Stimulated activated CD4-positive, alpha-beta T cell treated with anti-CD3 and anti-CD28 coated beads, TNF-alpha, amount 100 ng/mL, for 24 hours (primary cell): ENCODE measurements at places on chromosomes 1 and 21.

- DNase-seq = no peak
Observed at GRCh38 chr1:29831500-29832117, 595.3 kb downstream of the PTPRU start.

- DNase-seq = no peak
Observed at GRCh38 chr1:117674521-117675400, 68.9 kb downstream of the TENT5C start.

DNA sequence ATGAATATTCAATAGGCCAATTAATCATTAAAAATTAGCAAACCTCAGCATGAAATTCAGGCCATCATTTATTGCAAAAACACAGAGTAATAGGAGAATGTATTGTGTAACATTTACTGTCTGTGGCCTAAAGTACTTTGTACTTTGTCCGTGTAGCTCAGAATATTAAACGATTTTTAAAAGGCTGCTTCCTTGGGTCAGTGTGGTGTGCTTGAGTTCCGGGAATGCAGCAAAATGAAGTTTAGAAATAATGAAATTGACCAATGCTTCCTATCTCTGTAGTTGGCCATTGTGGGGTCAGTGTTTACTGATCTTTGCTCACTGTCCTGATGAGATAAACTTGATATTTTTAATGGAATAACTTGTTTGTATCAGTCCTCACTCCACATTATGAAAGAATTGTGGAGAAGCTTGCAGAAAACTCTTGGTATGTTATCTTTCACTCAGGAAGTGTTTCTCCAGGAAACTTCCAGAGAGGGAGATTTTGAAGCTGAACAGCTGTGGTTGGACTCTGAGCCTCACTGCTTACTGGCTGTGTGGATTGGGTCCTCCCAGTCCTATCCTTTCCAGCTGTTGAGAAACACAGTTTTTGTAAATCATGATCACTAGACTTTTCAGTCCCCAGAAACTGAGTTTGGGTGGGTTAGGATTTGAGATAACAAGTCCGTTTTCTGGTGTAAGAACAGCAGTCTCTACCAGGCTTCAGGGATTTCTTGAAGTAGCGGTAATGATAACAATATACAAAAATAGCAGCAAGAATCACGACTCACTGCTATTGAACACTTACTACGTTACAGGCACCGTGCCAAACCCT is 19.2 kb upstream of the MTARC1 start:
- DNase-seq = no peak

- DNase-seq = no peak
Observed at GRCh38 chr1:89728381-89728780, 92.5 kb upstream of the LRRC8D start.

- no peak for DNase-seq
Observed at GRCh38 chr1:221998781-221999180, 256.9 kb upstream of the DUSP10 start.

GRCh38 chr1:19769211-19769932 is 30.3 kb downstream of the TMCO4 start:
- DNase-seq = no peak

DNA sequence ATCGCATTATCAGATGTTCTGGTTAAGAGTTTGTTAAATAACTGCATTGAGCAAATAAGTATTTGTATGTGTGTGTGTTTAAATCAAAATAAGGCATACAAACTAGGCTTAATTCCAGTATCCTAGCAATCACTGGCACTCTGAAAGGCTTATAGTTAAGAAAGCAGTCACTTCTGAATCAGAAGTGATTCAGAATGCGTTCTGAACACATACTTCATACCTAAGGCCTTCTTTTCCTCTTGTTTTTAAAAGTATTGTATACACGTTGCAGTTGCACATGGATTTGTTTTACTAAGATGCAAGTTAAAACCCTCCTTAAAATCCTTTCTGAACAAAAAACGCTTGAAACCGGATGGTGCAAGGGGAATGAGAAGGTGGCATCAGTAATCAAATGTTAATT is 238.4 kb upstream of the DMRTA2 start:
- no peak for DNase-seq

GRCh38 chr1:159279773-159280172 is 22.4 kb upstream of the FCER1A start:
- no peak for DNase-seq

- DNase-seq = no peak
Observed at GRCh38 chr1:206703661-206704060, 19.0 kb downstream of the MAPKAPK2 start.

- no peak for DNase-seq
Observed at GRCh38 chr1:230610589-230610988, 31.7 kb upstream of the COG2 start.

GRCh38 chr1:28112388-28113241 is 24.2 kb upstream of the EYA3 start:
- no peak for DNase-seq

- DNase-seq = no peak
Observed at GRCh38 chr1:921011-921837, 2.5 kb upstream of the SAMD11 start.

DNA sequence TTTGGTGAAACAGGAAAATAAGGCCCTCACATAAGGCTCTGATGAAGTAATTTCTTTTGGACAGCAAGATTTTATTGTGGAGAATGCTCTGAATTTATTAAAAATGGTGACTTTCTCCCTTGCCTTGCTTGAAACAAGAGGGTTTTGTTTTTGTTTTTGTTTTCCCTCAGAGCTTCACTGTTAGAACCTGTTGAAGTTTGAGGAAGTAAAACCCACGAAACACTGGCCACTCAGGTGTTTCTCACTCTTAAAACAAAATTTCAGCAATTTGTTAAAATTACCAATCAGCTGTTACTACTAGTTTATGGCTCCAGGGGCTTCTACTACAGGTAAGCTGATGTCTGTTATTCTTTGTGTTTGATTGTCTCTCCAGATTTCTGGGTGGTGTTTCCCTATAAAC is 112.6 kb upstream of the B3GALT2 start:
- no peak for DNase-seq

DNA sequence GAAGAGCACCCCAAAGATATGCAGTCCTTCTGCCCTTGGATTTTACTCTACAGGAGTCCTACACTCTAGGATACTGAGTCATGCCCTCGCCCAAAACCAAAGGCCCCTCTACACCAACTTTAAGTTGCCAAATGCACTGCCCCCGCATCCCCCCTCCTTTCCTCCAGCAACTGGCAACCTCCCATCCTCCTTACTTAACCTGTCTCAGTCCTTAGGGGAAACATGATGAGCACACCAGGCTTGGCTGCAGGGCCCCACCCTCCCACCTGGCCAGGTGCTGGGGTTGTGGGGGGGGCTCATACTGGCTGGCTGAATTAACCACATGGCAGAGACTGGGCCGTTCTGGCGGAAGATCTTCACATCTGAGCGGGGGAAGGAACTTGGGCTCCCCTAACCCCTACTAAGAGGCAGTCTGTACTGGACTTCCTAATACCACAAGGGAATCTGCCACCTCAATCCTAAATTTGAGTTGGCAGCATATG is 1.2 kb downstream of the HDGF start:
- no peak for DNase-seq

- no peak for DNase-seq
Observed at GRCh38 chr1:67687198-67687545, 2.2 kb downstream of the GADD45A start.

GRCh38 chr1:236393681-236394481 is at the start of gene EDARADD:
EDARADD (plus strand) TSS chr1:236394286; CDS start chr1:236394445, 159 bp downstream.
- no peak for DNase-seq

GRCh38 chr1:85864727-85865126 is 156.5 kb upstream of the ZNHIT6 start:
- DNase-seq = no peak

DNA sequence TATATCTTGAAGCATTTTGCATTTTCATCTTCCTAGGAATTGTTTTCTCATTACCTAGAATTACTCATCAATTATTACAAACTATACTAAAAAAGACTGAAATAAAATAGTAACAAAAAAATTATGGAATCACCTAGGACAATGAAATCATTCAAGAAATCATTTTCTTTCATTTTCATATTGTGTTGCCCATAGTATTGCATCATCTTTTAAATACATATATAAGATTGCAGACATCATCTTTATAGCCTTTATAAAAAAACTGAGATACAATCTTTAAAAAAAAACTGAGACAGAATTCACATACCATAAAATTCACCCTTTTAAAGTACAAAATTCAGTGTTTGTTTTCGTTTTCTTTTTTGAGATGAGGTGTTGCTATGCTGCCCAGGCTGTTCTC is 29.6 kb downstream of the GDAP2 start:
- no peak for DNase-seq

- no peak for DNase-seq
Observed at GRCh38 chr1:53643881-53644390, 95.0 kb downstream of the GLIS1 start.

- no peak for DNase-seq
Observed at GRCh38 chr1:175537571-175537970, 205.8 kb downstream of the TNR start.

DNA sequence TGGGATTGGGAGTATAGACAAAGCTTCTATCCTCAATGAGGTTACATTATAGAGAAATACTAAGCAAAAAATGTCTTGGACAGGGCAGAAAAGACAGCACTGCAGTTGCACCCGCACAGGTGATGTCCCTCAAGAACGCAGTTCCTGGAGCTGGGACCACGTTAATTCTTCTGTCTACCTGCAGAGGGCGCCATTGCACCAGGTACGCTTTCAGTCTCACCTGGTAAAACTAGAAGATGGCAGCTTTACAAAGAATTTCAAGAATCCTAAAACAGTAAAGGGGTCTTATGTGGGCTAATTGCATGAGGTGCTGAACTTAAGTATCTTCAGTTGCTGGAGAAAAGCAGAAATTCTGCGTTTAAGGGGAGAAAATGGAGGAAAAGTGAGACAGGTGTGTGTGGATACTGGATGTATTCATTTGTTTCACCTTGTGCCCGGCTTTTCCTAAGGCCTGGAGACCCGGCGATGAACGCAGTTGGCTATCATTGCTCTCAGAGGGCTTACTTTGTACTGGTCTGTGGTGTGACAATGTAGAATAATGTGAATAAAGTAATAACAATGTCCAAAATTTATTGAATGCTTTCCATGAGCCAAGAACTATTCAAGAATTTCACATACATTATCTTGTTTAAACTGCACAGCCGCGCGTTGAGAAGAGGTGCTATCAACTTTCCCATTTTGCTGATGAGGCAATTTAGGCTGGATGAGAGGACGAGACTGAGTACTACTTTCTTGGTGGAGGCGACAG is 276.3 kb upstream of the GREM2 start:
- peak; percentile 22 for DNase-seq

- DNase-seq = no peak
Observed at GRCh38 chr1:228156941-228157728, 7.4 kb downstream of the GJC2 start.

GRCh38 chr1:153362187-153362775 is 4.6 kb downstream of the S100A9 start:
- DNase-seq = no peak

DNA sequence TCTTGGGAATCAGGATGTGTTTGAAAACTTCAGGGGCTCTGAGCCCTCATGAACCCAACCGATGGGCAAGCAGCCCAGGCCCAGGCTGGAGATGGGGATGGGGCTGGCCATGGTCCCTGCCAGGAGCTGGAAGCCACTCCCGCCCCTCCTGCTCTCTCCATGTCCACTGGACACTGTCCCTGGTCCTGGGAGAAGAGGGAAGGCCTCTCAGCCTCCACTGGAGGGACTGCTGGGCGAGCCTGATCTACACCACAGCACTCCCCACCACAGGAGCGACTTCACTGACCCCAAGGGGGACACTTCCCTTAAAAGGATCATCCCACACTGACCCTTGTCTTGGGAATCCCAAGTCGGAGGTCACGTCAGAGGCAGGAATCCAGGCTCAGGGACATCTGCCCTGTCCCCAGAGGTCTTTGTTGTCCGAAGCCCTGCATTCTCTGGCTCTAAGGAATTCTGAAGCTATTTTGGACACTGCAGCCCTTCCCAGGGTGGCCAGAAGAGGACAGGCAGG is 16.9 kb upstream of the COL18A1 start:
- no peak for DNase-seq

GRCh38 chr1:214823311-214824117 is 220.5 kb downstream of the CENPF start:
- DNase-seq = no peak

DNA sequence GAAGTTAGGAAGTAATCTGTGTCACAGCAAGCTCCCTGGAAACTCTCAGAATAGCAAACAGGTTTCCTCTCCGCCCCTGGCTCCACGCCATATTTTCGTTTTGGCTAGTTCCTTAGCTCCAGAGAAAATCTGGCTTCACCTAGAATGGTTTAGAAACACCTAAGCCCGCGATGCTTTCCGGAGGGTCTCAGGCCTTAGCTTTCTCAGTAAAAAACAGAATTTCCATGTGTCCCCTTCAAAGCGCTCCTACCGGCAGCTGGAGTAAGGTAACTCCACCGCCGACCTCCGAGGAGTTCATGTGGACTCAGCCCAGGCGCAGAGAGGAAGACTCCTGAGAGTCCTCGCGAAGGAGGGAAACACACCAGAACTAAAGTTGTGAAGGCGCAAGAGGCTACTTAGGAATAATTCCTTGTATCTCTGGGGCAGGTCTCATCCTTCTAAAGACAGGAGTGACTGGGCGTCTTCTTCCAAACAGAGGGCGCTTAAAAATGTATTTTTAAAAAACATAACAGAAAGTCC is 406 bp downstream of the KIAA0040 start:
- DNase-seq = peak; percentile 9

DNA sequence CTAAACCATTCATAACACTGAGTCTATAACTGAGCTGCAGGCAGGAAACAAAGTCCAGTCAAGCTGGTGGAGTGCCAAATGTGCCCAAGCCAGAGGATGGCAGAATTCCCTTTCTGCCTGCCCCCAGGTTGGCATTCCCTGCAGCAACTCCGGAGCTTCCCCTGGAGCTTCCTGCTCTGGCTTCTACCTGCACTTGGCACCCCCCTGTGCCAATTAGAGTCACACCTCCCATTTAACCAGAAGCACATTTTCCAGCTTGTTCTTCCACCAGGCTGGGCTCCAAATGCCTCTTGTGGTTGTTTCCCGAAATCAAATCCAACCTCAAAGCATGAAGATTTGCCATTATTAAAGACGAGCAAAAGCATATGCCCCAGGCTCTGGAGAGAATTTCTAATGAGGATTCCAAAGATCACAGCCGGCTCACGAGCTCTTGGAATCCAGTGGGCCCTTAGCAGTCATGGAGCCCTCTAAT is 294.5 kb downstream of the RRAGC start:
- no peak for DNase-seq

- DNase-seq = no peak
Observed at GRCh38 chr1:30735124-30735523, 11.7 kb upstream of the MATN1 start.

DNA sequence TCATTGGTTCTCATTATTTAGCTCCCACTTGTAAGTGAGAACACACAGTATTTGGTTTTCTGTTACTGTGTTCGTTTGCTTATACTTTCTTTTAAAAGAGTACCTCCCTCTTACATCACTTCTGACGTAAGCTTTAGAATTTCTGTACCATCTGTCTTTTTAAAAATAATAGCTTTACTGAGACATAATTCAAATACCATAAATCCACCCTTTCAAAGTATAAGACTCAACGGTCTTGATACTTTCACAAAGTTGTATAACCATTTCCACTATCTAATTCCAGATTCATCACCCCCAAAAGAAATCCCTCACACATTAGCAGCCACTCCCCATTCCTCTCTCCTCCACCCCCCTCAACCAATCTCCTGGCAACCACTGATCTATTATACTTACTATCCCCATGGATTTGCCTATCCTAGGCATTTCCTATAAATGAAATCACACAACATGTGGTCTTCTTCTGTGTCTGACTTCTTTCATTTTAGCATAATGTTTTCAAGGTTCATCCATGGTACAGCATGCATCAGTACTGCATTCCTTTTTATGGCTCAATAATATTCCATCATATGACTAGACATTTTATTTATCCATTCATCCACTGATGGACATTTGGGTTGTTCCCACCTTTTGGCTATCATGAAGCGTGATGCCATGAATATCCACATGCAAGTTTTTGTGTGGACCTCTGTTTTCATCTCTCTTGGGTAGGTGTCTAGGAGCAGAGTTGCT is 104.7 kb downstream of the HLCS start:
- DNase-seq = no peak
